Stimulated activated CD8-positive, alpha-beta memory T cell treated with anti-CD3 and anti-CD28 coated beads, Interleukin-7, amount 100 ng/mL, for 4 hours (primary cell): ENCODE measurements at places on chromosomes 7 and 10.

- DNase-seq = no peak
These were observed 87.2 kb downstream of the PDE1C start for GRCh38 chr7:31982962-31983361.

DNA sequence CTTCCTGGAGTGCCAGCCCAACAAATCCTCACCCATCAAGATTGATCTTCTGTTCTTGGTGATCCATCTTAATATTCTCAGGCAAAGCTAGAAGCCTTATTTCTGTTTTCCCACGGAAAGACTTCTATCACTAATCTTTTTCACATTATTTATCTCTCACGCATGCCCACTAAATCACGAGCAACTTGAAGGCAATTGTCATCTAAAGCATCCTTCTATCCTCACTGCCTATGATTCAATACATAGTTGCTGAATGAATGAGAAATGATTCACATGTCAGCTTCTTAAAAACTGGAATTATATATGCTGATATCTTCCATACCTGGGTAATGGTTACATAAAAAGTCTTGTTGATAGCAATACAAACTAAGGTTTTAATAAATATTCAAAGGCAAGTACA, 12.6 kb upstream of the COL1A2 start:
- DNase-seq = no peak

DNA sequence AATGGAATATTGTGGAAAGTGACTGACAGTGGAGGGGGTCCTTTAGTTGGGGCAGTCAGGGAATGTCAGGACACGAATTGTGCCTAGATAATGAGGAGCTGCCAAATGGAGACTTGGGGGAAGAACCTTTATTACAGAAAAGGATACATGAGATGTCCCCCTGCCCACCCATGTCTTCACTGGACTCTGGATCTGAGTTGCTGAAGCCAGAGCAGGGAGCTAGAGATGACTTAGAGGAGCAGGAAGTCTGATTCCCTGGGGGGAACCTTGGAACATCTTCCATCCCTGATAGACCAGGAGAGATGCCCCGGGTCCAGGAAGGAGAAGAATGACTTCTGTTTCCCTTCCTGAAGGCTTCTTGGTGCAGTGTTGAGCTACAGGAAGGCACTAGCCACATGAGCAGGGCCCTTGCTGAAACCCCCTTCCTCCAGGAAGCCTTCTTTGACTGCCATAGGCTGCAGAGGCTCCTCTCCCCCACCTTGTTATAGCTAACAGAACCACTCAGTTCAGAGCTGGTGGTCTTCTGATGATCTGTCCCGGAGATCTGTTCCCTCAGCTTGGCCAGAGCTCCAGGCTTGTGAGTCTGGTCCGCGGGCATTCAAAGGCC, 747 bp upstream of the NEURL1 start:
- no peak for DNase-seq

DNA sequence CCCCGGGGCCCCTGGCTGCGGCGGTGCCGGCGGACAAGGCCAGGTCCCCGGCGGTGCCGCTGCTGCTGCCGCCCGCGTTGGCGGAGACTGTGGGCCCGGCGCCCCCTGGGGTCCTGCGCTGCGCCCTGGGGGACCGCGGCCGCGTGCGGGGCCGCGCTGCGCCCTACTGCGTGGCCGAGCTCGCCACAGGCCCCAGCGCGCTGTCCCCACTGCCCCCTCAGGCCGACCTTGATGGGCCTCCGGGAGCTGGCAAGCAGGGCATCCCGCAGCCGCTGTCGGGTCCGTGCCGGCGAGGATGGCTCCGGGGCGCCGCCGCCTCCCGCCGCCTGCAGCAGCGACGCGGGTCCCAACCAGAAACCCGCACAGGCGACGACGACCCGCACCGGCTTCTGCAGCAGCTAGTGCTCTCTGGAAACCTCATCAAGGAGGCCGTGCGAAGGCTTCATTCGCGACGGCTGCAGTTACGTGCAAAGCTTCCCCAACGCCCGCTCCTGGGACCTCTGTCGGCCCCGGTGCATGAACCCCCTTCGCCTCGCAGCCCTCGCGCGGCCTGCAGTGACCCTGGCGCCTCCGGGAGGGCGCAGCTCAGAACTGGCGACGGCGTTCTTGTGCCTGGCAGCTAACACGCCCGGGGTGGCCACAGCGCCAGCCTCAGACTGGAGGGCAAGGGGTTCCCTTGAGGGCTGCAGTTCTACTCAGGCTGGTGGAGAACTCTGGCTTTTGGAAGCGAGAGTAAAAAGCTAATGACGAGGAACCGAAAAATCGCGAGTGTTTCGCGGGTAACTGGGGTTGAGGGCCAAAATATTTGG, 804 bp downstream of the FRAT1 start:
- DNase-seq = peak; percentile 57

DNA sequence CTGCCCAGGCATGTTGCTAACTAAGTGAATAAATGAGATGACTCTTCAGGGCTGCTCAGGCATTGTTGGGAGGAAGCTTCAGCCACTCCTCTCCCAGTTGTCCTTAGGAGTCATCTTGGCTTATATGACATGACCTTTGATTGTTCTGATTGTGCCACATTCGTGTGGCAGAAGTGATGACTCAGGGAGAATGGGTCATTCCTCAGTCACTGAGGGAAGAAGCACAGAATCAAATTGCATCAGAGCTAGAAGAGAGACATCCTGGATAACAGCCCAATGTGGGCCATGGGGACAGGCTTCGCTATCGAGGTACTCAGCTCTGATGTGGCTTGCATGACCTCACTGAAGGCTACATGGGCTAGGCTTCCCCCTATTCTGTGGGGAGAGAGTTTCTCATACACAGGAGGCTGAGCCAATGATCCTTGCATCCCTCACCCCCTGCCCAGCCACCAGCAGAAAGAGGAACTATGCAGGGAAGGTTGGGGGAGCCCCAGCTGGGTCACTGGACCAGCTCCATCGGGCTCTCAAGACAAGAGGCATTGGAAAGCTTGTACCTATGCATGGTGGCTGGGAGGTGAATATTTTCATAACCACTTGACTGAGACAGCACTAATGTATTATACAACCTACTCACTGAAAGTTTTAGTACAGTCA, 6.0 kb upstream of the HMX3 start:
- no peak for DNase-seq

- DNase-seq = no peak
These were observed 50.5 kb upstream of the FOXK1 start for GRCh38 chr7:4631380-4632179.

GRCh38 chr7:106617860-106618259, 43.1 kb downstream of the CCDC71L start:
- no peak for DNase-seq

DNA sequence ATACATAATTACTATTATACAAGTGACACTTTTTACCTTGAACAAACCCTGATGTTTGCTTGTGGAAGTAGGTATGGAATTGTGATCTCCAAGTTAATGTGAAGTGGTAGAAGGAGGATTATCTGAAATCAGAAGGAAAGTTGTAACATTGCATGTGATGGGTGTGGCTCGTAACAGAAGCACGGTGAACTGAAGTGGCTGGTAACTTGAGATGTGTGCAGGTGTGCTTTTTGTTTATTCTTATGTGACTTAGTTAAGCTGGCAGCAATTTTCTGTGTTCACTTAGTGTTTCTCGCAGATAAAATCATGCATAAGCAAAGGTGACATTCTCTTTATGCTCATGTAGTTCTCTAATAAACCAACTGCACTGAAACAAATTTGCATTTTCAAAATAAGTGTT, 82.3 kb downstream of the ZEB1 start:
- no peak for DNase-seq

- no peak for DNase-seq
These were observed 43.2 kb downstream of the PRKAG2 start for GRCh38 chr7:151833691-151834090.

GRCh38 chr10:81564143-81564542, 310.9 kb upstream of the NRG3 start:
- DNase-seq = no peak

GRCh38 chr10:97123765-97124164, 62.0 kb downstream of the SLIT1 start:
- no peak for DNase-seq

GRCh38 chr10:28470873-28471651, 61.9 kb upstream of the WAC start:
- DNase-seq = no peak

- DNase-seq = no peak
These were observed 37.0 kb downstream of the EPDR1 start for GRCh38 chr7:37957221-37957970.

GRCh38 chr7:36336390-36336789, 53.3 kb upstream of the ANLN start:
- no peak for DNase-seq

- DNase-seq = no peak
These were observed 157.8 kb upstream of the PCDH15 start for GRCh38 chr10:54958844-54959243.

DNA sequence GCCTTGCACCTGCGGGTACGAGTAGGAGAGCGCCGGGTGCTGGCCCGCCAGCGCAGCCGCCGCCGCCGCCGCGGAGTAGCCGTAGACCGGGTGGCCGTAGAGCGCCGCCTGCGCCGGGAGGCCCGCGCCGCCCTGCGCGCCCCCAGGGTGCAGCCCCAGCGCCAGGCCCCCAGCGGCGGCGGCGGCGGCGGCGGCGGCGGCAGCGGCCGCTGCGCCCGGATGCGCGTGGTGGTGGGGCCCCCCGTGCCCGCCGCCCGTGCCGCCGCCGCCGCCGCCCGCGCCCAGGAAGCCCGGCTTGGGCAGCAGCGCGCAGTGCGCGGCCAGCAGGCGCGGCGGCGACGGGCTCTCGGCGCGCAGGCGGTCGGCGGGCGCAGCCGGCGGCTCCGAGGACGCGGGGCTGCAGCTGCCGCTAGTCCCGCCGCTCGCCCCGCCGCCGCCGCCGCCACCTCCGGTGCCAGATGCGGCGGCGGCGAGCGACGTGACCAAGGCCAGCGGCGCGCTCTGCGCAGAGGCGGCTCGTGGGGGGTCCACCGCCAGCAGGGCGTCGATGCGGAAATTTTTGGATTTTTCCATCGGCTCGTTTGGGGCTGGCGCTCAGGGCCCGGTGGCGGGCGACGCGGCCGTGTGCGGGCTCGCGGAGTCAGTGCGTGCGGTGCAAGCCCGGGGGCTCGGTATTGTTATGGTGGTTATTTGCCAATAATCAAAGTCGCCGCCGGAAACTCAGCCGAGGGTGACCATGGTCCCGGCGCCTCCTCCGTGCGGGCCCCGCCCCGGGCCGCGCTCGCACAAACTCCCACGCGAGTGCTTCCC, 480 bp downstream of the MNX1 start:
- no peak for DNase-seq

- DNase-seq = no peak
These were observed 41.0 kb upstream of the PSMG3 start for GRCh38 chr7:1610678-1611302.

GRCh38 chr7:69436946-69437345, 161.3 kb upstream of the AUTS2 start:
- DNase-seq = no peak

DNA sequence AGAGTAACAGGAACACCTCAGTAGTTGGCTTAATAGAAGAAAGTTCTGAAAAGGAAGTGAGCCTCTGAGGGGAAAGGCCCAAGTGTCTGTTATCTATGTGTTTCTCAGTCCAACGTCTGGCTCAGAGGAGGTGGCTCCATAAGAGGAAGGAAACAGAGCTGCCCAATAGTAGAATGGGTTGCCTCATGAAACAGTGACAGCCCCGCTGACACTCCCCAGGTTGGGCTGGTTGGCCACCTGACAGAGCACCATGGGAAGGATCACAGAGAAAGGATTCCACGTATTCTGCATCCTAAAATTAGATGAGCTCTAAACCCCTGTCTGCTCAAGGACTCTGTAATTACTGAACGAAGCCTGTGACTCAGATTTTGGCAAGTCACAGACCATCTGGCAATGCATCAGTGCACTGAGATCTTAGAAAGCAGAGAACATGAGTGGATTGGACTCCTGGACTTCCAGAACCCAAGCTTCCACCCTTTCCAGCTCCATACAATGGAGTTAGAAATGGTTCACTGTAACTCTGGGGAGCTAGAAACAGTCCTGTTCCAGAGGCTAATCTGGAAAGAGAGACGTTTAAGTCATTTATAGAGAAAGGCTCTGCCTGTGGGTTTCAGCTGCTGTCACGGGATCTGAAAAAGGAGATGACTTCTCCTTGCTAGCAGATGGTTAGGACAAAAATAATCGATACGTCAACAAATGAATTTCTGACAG, 2.9 kb downstream of the PKD2L1 start:
- no peak for DNase-seq

DNA sequence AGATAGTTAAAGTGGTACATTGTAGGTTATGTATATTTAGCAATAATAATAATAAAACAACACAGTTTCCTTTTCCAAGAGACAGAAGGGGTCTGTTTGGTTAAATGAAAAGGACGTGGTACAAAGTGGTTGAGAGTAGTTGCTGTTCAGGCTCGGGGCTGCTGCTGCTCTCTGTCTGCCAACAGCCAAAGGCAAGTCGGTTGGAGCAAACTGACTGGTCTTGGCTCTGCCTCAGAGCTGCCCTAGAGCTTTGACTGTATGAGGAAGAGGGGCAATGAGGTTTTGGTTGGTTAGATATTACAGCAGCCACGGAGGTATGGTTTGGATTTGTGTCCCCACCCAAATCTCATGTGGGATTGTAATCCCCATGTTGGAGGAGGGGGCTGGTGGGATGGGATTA, 95.3 kb downstream of the CACNB2 start:
- no peak for DNase-seq

- DNase-seq = no peak
These were observed 11.3 kb upstream of the PHYH start for GRCh38 chr10:13311177-13311575.

DNA sequence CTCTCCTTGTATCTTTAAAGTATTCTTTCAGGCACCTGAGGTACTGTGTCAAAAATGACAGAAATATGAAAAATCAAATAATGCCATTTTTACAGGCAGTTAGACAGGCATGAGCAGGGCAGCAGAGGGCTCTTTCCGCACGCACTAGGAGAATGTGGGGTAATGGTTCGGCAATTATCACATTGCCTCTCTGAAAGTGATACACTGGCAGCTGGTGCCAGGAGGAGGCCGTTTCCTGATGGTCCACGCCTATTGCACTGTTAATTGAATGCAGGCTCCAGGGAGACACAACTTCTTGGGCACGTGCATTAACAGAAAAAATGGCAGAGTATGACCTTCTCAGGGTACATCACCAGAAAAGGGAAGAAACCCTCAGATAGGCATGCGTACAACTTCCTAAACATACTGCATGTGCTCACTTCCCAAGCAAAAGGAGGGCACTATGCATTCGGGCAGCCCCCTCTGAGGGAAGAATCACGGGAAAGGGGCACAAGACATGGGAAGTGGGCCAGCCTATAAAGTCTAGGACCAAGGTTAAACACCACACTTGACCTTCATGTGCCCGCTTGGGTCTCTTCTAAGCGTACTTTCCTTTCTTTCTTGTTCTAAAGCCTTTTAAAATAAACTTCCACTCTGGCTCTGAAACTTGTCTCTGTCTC, 161.7 kb downstream of the TNS3 start:
- DNase-seq = no peak

DNA sequence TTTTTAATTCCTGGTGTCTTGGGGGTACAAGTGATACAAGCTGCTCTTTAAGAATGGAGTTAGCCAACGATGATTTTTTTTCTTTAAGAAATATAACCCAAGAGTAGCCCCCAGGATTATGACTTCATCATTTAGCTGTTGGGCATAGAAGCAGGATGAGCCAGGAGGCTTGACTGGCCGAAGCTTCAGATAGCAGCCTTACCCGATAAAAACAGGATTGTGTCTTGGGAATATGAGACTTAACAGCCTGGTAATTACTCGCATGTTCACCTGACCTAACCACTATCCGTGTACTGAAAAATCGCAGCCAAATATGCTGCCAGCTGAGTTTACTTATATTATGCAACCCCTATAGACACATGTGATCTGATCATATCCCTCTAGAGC, 346.0 kb upstream of the BMPER start:
- no peak for DNase-seq

GRCh38 chr10:95429639-95430038, 131.5 kb downstream of the SORBS1 start:
- DNase-seq = no peak

- no peak for DNase-seq
These were observed 12.7 kb downstream of the CHN2 start for GRCh38 chr7:29207162-29207801.
